ENCODE measurements at places on chromosomes 3 and 15. TPM values are rescaled to one million over a fixed set of nuclear protein-coding genes. Genes with fewer than 3 reads are reported as not detected.

- DNase-seq = peak; percentile 38
Observed at GRCh38 chr3:32438596-32439344, 47.1 kb downstream of the CMTM7 start.

- no peak for DNase-seq
Observed at GRCh38 chr15:90924375-90924774, 8.0 kb downstream of the HDDC3 start.

DNA sequence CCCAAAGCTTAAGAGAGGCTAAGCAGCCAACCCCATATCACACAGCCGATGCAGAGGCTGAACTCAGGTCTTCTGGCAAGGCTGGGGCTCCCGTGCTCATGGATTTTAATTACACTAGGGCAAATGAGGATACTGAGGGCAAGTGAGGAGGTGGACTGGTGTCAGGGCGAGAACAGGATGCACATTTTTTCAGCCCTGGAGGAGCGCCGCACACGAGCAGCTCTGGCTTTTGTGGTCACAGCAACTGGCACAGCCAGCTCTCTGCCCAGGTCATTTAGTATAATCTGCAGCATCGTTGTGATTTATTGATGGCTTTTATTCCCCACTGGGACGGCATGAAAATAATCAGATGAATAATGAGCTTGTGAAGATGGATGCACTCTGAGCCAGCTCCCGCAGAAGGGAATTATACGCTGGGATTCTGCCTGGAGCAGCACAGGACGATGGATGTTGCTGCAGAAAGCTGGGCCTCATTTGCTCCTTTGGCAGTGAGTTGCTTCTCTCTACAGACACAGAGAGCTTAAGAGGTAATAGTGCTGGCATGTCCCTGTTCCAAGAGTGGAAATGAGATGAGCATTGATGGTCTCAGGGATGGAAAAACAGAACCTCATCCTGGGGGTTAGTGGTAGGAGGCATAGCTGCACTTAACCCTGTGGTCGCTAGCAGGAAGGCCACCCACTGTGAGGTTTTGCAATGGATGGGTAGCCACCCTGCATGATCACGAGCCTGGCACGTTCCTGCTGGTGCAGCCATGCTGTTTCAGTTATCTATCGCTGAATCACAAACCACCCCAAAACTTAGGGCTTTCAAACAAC lies 135.4 kb downstream of the UACA start:
- DNase-seq = no peak

GRCh38 chr3:45915518-45916231 lies 27.6 kb upstream of the CXCR6 start:
- no peak for DNase-seq

DNA sequence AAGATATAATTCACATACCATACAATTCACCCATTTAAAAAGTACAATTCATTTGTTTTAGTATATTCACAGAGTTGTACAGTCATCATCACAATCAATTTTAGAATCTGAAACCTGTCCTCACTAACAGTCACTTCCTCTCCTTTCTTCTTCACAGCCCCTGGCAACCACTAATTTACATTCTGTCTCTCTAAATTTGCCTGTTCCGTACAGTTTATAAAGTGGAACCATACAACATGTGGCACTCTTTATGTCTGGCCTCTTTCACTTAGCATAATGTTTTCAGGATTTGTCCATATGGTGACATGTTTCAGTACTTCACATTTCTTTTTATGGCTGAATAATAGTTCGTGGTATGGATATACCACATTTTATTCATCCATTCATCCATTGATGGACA lies 22.7 kb downstream of the ERICH6 start:
- DNase-seq = no peak

DNA sequence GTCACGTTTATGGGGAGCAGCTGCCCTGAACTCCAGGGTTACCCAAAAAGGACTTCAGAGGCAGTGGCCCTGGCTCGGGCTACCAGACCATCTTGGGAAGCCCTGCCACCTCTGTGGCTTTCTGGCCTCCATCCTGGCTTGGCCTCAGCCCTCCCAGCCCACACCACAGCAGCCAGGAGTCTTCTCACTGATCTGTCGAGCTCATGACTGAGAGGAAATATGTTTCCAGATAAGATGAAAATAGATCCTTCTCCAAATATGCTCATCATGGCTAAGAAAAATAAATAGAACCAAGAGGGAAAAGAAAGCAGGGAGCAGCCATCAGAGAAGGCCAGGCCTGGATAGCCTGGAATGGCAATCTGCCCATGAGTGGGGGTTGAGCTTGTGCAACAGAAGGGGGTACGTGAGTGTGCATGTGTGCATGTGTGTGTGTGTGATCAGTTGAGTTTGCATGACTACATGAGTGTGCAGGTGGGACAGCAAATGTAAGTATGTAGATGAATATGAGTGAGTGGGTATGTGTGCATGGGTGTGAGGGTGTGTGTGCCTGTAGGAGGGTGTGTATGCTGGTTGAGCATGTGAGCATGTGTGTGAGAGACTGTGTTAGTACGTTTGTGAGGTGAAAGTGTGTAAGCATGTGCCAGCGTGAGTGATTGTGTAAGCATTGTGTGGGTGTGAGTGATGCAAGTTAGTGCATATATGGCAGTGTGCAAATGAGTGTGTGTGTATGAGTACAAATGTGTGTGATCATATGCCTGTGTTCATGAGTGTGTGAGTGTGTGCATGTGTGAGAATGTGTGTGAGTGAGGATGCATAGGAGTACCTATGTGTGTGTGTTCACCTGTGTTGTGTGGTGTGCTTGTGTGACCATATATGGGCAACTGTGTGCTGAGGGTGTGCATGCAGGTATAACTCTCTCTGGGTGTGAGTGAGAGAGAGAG lies 9.9 kb upstream of the RFT1 start:
- no peak for DNase-seq

DNA sequence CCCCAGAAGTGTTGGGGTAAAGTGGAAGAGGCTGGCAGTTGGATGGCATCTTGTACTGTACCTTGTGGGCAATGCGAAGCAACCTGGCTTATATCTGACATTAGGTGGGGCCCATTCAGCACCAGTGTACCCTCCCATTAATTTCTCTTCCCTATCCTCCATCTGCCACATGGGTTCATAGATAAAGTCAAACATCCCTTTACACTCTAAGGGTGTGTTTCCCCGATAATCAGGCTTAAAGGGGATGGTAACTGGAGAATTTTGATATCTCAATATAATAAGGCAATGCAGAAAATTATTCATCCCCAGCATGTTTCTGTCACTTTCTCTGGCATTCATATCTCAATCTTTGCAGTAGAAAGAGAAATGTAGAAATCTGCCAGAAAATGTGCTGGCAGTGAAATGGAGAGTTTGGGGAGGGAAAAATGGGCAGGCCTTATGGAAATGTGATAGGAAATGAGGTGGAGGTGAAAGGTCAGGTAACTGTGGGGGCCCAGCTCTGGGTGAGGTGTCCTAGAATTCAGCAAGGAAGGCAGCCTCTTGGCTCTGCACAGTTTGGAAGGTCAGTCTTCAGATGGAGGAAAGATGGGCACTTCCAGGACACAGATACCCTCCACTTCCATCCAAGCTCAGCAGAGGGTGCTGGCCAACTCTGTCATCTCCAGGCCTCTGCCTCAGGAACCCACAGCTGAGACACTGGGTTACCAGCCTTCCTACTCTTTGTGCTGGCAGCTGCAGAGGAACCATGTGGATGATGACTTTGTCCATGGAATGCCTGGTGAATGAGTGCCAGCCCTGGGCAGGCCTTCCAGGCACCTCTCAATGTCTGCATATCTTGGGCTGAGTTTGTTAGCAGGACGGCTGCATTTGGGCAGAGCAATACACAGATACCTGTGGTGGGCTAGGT lies 325.9 kb upstream of the CTDSPL start:
- DNase-seq = no peak

DNA sequence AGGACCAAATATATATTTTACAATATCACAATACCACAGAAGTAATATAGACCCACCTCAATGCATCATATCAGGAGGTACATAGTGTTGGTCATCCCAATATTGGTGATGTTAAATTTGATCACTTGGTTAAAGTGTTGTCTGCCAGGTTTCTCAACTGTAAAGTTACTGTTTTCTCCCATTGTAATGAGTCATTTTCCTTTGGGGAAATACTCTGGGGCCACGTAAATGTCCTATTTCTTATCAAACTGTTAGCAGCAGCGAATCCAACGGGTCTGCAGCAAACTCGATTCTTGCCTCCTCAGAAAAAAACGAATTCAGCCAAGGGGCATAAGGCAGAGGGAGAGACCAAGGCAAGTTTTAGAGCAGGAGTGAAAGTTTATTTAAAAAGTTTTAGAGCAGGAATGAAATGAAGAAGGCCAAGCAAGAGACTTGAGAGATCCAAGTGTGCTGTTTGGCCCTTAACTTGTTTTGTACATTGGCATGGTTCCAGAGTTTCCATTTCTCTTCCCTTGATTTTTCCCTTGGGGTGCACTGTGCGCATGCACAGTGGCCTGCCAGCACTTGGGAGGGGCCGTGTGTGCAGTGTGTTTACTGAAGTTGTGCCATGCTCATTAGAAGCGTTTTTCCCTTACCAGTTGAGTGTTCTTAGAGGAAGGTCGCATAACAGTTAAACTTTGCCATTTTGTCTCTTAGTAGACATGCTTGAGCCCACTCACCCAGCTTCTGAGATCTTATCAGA lies 512.5 kb downstream of the AGBL1 start:
- no peak for DNase-seq

GRCh38 chr15:66896611-66897010 lies 168.8 kb upstream of the SMAD3 start:
- no peak for DNase-seq

DNA sequence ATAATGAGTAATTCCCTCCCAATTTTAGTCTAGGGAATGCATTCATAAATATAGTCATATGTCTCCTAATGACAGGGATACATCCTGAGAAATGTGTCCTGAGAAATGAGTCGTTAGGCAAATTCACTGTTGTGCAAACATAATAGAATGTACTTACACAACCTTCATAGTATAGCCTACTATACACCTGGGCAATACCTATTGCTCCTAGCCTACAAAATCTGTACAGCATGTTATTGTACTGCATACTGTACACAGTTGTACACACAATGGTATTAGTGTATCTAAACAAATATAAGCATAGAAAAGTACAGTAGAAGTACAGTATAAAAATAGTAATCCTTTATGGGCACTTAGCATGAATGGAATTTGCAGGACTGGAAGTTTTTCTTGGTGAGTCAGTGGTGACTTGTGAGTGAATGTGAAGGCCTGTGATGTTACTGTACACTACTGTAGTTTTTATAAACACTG lies 6.6 kb downstream of the DTWD1 start:
- no peak for DNase-seq

DNA sequence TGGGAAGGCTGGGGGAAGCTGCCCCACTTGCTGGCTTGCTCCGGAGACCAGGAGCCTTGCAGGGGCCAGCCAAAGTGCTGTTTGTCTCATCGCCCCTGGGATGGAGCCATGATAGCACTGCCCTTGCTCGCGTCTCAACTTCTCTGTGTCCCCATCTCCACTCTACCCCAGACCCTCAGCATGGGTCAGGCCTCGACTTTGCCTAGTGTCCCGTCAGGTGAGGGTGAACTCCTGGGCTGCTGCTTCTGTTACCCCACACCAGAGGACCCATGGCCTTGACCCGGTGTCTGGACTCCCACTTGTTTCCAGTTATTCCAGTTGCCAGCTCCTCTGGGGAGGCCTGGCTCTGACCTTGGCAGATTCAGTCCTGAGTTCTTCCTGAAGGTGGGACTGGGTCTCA lies 36.5 kb upstream of the DUSP7 start:
- no peak for DNase-seq

GRCh38 chr3:160210799-160211221 lies 14.4 kb upstream of the C3orf80 start:
- DNase-seq = no peak

GRCh38 chr15:60697750-60698149 lies 218.8 kb upstream of the ICE2 start:
- DNase-seq = no peak

- DNase-seq = no peak
Observed at GRCh38 chr3:12034440-12034839, 30.3 kb downstream of the SYN2 start.

DNA sequence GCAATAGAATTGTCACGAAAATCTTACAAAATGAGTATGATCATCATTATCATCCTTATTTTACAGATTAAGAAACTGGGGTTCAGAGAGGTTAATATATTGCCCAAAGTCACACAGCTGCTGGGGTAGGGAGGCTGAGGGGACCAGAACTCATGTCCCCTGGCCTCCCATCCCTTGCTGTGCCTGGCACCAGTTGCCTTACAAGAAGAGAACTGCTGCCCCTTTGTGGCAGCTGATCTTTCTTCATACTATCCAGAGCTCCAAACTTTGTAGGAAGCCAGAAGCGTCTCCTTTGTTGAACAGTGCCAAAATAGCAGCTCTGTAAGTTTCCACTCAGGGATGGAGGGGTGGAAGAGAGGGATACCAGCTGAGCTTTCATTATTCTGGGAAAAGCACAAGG lies 236.8 kb upstream of the TBC1D5 start:
- no peak for DNase-seq

DNA sequence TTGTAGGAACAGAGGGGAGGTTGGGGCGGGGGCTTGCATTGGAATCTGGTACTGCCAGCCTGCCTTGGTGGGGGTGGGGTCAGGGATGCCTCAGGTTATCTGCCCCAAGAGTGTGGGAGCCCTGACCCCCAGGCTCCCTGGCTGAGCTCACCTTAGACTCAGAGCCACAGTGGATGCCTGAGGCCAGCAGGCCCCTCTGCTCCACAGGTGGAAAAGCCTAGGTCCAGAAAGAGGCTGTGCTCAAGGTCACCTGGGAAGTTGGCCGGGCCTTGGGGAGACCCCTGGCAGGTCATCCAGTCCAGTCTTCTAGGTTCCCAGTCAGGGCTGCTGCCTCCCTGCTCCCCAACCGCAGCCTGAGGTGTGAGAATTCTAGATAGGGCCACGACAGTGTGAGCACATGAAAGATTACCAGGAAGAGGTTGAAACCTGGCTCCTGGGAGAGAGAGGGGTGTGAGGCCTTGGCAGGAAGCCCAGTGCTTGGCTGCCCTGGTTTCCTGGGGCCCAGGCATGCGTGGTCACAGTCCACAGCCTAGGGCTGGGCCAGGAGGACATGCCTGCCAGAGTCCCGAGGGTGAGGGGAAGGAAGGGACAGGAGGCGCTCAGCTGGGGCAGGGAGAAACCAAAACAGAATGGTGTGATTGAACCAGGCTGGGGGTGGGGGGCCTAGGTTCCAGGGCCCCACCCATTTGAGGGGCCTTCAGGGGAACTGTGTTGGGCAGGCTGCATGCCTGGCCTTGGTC lies 4.9 kb downstream of the HDAC11 start:
- peak; percentile 81 for DNase-seq

GRCh38 chr3:78277220-78277619 lies 1237.3 kb downstream of the ROBO2 start:
- no peak for DNase-seq

The FSIP1 gene
- total RNA-seq = not detected

The LNP1 gene
- total RNA-seq = 4.6 TPM

The FMN1 gene
- 3.1 TPM for total RNA-seq

The ESYT3 gene
- 1.6 TPM for total RNA-seq

The FES gene
- total RNA-seq = 14.9 TPM

The STX19 gene
- not detected for total RNA-seq

The TRIM42 gene
- total RNA-seq = not detected

The WNT5A gene
- total RNA-seq = 8.0 TPM
